ENCODE measurements at places on chromosomes 5 and 9.

GRCh38 chr9:83081846-83082245 is 18.9 kb upstream of the RASEF start:
- peak; percentile 86 for DNase-seq

- no peak for DNase-seq
These were observed 656.3 kb downstream of the ANXA1 start for GRCh38 chr9:73807952-73808351.

- DNase-seq: no peak
These were observed 78.9 kb downstream of the SEMA4D start for GRCh38 chr9:89418882-89419640.

GRCh38 chr5:106796081-106796480 is 874.7 kb downstream of the EFNA5 start:
- no peak for DNase-seq

- no peak for DNase-seq
These were observed 60.3 kb upstream of the ADAMTS2 start for GRCh38 chr5:179405426-179406030.

DNA sequence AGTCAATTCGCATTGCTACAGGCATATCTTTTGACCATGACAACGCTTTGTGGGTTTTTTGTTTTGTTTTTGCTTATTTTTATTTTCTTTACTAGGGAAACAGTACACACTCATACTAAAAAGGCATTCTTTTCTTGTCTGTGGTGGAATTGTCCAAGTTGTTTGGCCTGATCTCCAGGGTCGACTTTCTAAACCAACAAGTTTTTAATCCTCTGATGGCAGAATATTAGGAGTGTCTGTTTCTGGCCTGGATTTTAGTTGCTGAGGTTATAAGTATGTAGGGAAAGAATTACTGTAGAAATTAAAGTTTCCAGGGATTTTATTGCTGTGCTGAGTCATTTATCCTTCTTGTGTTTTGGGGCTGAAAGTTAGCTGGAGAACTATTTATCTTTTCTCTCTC is 218.5 kb downstream of the TAF11L14 start:
- DNase-seq: no peak

DNA sequence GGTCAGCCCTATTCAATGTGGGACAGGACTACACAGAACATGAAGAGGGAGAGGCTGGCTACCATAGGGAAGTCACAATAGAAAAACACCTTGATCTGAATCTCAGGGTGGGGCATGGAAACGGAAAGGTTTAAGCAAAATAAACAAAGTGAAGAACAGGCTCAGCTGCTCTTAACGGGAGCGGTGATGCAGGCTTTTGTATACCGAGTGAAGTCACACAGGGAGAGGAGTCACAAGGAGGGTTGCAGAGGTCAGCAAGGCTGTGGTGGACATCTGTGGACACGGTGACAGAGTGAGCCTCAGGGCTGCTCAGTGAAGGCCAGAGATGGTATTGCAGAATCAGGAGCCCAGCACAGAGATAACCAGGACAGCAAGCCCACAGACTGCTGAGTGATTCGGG is 30.6 kb upstream of the SEMA4D start:
- no peak for DNase-seq

- peak; percentile 39 for DNase-seq
These were observed 299.3 kb downstream of the DIRAS2 start for GRCh38 chr9:90343366-90343765.

GRCh38 chr9:123860603-123861002 is 69.3 kb downstream of the DENND1A start:
- DNase-seq: no peak

- DNase-seq: no peak
These were observed 27.2 kb downstream of the NDUFAF2 start for GRCh38 chr5:60972231-60972630.

DNA sequence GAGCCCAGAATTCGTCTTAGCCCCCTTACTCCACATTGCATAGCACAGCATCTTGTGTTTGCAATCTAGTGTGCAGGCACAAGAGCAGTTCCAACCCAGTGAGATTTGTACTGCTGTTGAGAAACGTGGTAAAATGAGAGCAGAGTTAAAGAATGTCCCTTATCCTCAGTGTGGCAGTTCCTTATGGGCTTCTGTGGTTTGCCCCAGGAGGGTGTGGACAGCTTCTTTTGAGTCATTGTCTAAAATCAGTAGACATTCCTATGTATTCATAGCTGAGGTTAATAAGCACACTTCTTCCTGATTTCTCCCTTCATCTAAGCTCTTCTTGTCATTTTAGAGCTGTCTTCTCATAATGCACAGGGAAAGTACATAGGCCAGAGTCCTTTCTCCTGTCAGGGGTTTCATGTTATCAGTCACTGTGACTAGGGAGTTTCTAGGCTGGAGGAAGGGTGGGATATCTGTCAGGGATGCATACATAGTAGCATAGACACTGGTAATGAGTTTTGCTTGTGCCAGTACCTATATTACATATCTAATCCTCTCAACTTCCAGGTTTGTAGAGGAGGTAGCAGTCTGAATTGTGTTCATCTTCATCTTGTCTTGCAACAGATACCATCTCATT is 2.0 kb upstream of the CAVIN4 start:
- no peak for DNase-seq

DNA sequence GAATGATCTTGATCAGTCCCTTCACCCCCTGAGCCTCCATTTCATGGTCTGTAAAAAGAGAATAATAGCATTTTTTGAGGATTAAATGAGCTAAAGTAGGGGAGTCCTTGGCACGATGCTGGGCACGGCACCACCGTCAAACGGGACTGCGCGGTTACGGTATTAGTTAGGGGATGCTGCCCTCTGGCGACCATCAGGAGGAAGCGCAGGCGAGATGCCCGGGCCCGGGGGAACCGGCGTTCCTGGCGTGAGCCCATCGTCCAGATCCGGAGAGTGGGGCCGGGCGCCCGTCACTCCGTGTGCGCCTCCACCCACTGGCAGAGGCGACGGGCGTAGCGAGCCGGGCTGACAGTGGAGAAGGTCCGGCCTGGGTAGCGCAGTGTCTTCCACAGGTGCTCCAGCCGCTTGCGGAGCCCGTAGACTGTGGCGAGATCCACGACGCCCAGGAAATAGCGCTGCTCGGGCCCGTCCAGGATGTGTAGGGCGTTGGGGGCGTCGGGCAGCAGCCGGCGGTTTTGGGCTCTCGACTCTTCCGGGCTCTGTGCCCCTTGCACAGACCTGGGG is 4.8 kb upstream of the ST6GALNAC4 start:
- no peak for DNase-seq

GRCh38 chr5:37272511-37272910 is 23.3 kb upstream of the CPLANE1 start:
- DNase-seq: no peak

Measured in brain (organoid and tissue), 16 donors.